ENCODE measurements at places on chromosomes 5 and 9.

DNA sequence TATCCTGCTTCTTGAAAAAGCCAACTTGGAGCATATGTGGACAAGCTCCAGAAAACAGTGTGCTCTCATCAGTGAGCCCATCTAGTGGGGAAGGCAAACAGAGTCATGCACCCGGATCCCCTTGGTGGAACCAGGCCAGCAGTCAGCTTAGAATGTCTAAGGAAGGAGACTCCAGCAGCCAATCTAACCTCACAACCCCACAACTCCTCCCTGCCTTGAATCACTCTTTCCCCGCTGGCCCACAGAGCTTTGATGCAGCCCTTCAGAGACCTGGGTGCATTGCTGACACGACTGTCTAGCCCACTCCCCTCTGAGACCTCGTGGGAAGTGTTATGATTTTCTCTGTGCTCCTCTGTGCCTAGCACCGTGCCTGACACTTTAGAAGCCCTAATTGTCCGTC is 623.7 kb downstream of the BNC2 start:
- DNase-seq = no peak

DNA sequence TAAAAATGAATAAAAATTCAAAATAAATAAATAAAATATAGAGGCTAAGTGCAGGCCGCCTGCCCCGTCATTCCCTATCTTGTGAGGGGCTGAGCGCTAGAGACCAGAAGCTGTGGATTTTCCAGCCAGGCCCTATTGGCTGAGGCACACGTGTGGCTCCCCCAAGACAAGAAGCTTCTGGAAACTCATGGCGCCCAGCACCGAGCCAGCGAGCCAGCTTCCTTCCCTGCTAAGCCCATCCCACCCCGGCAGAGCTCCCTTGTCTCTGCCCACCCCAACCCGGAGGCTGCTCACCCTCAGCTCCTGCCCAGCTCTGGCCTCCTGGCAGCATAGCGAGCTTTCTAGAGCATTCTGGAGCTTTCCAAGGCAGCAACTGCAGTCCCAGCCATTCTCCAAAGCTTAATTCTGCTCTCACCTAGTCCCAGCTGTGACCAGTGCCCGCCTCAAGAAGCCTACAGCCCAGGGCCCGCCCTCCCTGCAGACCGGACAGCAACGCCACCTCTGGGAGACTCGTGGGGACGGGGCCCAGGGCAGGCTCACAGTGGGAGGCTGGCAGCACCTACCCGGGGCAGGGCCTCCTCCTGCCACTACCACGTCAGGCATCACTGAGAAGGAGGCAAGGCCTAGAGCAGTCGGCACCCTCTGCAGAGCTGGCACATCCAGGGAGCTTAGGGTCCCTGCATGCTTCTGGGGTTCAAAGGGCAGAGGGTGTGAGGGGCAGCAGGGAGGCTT is 23.2 kb upstream of the TMEM250 start:
- no peak for DNase-seq

- no peak for DNase-seq
Observed at GRCh38 chr5:180311216-180311615, 19.3 kb upstream of the MAPK9 start.

DNA sequence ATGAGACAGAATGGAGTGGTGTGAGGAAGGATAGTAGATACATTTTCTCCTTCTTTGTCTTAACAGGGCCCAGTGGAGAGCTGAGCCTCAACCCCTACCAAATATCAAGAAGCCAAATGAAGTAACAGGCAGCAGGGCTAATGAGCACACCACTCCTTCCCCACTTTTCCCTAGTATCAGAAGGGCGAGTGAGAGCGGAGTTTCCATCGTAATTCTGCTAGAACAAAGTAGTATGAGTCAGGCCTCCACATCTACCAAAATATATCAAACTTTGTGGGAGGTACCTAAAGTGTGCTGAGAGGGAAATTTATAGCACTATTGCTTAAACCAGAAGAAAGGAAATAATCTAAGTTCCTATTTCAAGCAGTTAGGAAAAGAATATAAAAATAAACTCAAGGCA is 769.0 kb upstream of the RGMB start:
- DNase-seq = no peak

- no peak for DNase-seq
Observed at GRCh38 chr9:4293293-4293941, 6.5 kb downstream of the GLIS3 start.

- no peak for DNase-seq
Observed at GRCh38 chr5:97078958-97079743, 63.3 kb downstream of the LIX1 start.

DNA sequence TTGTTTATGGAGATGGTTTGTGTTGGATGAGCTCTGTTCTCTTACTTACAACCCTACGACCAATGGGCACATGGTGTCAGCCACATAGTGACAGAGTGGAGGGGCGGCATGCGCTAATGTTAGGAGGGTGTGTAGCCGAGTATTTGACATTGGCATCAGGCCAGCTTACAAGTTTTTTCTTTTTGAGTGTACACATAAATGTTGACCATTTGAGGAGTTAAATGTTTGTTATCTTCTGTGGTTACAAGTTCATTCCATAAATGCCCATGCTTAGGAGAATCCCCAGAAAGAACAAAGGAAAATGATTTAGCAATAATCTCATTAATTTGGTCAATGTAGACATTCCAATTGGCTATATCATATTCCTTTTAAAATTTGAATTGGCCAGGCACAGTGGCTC is 180.1 kb upstream of the ELL2 start:
- no peak for DNase-seq

DNA sequence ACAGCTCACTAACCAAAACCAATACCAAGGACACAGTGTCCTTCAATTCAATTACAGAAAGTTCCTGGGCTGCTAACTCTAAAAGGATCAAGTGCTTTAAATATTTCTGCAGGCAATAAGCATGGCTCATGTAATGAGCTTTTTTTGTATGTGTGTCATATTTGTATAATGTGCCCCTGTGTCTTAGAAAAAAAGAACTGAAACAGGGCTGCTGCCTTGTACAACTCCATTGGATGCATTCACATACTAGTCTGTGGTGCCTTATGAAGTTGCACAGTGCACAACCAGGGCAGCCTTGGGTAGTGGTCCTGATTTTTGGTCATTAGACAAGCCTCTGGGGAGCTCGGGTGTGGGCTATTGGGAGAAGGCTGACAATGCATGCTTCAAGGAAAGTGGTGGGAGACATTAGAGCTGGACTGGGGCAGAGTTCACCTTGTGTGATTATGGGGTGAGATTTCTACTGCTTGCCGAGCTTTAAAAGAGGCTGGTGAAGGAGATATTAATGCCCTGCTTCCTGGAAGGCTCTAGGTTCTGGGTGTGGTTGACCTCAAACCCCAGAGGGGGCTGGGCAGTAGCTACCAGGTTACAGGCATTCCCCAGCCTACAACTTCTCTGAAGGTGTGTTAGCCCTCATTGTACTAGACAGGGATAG is 3.6 kb upstream of the CPEB4 start:
- DNase-seq = no peak

- no peak for DNase-seq
Observed at GRCh38 chr9:87518702-87519335, 21.2 kb downstream of the DAPK1 start.

GRCh38 chr9:124735121-124735520 is 36.0 kb downstream of the NR6A1 start:
- no peak for DNase-seq

GRCh38 chr9:89249001-89249400 is 62.0 kb upstream of the CKS2 start:
- no peak for DNase-seq

- no peak for DNase-seq
Observed at GRCh38 chr9:78325343-78325742, 28.4 kb downstream of the PSAT1 start.

Measured in stimulated activated CD8-positive, alpha-beta memory T cell treated with anti-CD3 and anti-CD28 coated beads, Interleukin-15, amount 100 ng/mL, for 1 hour (primary cell).